WTC11 (cell line): ENCODE measurements at places on chromosomes 2 and 18. TPM values are rescaled to one million over a fixed set of nuclear protein-coding genes. Genes with fewer than 3 reads are reported as not detected.

REEP1 gene
- total RNA-seq: 0.53 to 1.9 TPM (median 0.89 TPM) in 3 replicates

DNA sequence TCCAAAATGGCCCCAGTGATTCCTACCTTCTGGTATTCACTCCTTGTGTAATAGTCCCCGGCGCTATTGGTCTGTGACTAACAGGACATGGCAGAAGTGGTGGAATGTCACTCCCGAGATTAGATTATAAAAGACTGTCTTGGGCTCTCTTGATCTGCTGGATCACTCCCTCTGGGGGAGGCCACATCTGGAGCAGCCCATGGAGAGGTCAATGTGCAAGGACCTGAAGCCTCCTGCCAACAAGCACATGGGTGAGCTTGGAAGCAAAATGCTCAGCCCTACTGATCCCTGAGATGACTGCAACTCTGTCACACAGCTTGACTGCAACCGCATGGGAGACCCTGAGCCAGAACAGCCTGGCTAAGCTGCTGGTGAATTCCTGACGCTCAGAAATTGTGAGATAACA, 94.3 kb upstream of the GLI2 start:
- no peak for DNase-seq

GRCh38 chr18:31658670-31659575, 25.5 kb downstream of the B4GALT6 start:
- no peak for DNase-seq

C1GALT1C1L gene
- 0.16 to 0.46 TPM (median 0.44 TPM) in 3 replicates for total RNA-seq
